ENCODE measurements at places on chromosomes 5 and 9.
A peak's percentile ranks its signal among the peaks of the same experiment; 100 is the strongest.

DNA sequence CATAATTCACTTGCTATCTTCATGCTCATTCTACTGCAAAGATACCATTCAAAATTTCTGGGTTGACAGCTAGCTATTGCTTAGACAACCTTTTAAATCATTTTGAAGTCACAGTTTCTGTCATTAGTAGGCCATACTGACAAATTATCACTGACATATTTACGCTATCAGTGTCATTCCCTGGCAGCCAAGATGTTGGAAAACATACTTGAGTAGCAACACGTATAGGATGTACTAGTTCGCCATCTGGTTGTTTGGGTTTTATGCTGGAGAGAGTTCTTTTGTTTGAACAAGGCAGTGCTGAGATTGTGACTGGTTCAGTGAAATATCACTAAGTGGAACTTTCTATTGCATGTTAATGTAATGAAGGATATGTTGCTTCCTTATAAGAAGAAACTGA, 621.9 kb downstream of the DTWD2 start:
- DNase-seq = no peak

- no peak for DNase-seq
These were observed 5.8 kb upstream of the RAB14 start for GRCh38 chr9:121207371-121207940.

GRCh38 chr9:26243726-26244125, 565.5 kb upstream of the TUSC1 start:
- DNase-seq = no peak

DNA sequence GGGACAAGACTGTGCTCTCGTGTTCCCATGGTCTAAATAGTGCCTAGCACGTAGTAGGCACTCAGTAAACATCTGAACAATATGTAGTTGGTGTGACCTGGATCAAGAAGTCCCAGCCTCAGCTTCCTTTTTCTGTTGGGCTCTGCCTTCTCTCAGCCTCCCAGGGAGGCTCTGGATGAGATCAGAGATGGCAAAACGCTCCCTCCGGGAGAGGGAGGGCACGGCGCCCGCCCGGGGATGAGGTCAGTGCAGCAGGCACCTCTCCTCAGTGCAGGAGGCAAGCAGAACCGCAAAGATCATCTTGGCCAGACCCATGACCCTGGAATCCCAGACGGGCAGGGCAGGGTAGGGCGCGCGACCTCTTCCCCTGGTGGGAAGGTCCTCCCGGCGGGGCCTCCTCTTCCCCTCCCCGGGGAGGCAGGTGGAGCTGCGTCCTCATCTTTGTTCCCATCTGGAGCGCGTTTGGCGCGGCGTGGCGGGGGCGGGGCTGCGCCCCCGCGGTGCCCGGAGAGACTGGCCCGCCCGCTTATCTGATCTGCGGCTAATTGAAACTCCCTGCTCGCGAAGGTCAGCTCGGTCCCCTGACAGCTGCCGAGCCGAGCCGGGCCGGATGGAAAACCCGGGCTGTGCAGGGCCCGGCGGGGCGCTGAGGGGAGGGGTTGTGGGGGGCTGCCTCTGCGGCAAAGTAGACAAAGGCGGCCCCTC, 60.9 kb downstream of the CXXC5 start:
- DNase-seq = peak; percentile 75

- peak; percentile 41 for DNase-seq
These were observed 1.3 kb downstream of the EEIG1 start for GRCh38 chr9:127979333-127980059.

GRCh38 chr5:113142186-113142585, 165.6 kb downstream of the DCP2 start:
- no peak for DNase-seq

GRCh38 chr5:109373932-109374331, 35.8 kb downstream of the PJA2 start:
- DNase-seq = no peak

DNA sequence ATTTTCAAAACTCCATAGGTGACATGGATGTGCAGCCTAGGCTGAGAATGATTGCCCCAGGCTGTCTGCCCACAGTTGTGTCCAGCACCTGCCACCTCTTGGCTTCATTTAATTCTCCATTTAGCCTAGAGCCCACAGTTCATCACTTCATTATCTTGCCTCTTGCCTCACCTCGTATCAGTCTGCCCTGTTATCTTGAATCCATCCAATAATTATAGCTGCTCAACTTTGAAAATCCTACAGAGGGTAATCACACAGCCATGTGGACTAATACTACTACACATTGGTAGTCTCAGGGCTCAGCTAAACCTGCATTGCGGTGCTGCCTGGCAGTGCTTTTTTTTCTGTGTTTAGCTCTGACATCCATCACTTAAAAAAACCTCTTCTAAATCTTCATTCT, 7.4 kb downstream of the UGCG start:
- no peak for DNase-seq

- DNase-seq = no peak
These were observed 126.6 kb downstream of the NSG2 start for GRCh38 chr5:174172152-174172551.

Measured in HepG2 (cell line).